ENCODE measurements at places on chromosomes 4 and X. TPM values are rescaled to one million over a fixed set of nuclear protein-coding genes. Genes with fewer than 3 reads are reported as not detected.

The YY2 gene
- total RNA-seq, result 4.9 TPM

The TEX13C gene
- not detected for total RNA-seq

- DNase-seq, result no peak
- no peaks in the 10 kb centered on the region for H3K36me3 ChIP-seq
- no peak overlapping the region for H3K4me3 ChIP-seq
- no peak overlapping the region for H3K27ac ChIP-seq
These were observed 106.7 kb upstream of the GUCY1A1 start for GRCh38 chr4:155559915-155560314.

DNA sequence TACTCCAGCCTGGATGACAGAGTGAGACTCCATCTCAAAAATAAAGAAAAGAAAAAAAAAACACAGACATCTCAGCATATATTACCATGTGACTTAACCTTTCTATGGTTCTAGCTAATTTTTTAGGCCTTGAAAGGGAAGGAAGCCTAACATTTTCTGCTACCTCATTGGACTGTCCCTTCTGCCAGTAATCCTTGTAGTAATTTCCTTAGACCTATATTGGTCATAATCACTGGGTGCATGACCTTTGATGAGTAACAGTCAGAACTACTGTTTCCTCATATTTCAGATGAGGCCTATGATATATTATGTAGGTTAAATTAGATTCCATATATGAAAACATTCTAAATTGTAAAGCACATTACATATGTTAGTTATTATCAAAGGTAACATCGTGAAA is 9.6 kb downstream of the XIAP start:
- H3K4me1 ChIP-seq, result peaks cover 4% of the 10 kb centered on the region
- H3K4me3 ChIP-seq, result no peak overlapping the region
- no peaks in the 10 kb centered on the region for H3K27me3 ChIP-seq
- no peak overlapping the region for H3K27ac ChIP-seq

DNA sequence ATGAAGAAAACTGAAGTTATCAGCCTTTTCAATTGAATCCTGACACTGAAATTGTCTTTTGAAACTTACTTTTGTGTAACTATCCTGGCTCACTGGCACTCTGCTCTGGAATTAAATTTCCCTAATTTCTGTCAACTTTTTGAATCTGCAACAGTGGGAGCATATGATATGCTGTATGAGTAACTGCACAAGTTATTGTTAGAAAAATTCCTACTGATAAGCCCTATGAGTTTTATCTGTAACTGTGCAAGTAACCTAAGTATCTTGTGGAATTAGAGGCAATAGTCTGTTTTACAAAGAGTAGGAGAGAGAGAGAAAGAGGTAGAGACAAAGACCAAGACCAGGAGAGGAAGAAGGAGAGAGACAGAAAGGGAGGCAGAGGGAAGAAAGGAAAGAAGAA is 9.2 kb upstream of the HPGD start:
- no peak for DNase-seq
- no peak overlapping the region for H3K4me3 ChIP-seq

DNA sequence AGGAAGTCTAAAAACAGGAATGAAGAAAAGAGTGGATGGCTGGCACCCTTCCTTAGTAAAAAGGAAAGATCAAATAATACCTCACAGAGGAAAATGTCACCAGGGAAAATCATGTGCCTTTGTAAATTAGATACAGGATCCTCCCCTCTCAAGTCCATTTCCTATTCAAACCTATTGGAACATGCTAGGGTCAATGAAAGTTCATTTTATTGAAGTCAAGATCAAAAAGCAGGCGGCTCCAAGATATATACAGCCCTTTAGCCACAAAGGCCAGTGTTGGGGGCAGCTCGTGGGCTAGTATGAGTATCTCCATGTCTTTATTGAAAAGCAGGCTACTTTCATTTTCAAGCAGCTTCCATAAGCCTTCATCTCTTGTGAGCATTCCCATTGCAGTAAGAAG is 141.1 kb downstream of the QDPR start:
- H3K27me3 ChIP-seq, result no peaks in the 10 kb centered on the region
- H3K27ac ChIP-seq, result no peak overlapping the region
- H3K4me1 ChIP-seq, result no peaks in the 10 kb centered on the region
- no peak for DNase-seq
- H3K36me3 ChIP-seq, result no peaks in the 10 kb centered on the region

DNA sequence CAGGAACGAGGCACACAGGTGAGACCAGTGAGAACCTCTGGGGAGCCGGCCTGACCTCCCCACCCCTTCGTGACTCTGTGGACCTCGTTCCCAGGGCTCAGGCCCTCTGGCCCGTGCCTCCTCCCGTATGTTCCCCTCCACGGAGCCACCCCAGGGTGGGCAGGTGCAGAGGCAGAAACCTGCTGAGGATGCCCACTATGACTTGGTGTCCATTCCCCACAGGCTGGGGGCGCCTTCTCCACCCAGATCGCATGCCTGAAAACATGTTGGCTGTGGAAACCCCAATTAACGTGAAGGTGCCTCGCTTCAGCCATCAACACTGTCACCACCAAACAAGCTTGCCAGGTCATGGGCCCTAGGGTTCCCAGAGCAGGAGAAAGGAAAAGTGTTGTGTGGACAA is 27.0 kb downstream of the BLOC1S4 start:
- H3K27me3 ChIP-seq, result no peaks in the 10 kb centered on the region
- no peak overlapping the region for H3K27ac ChIP-seq
- H3K4me1 ChIP-seq, result peaks cover 17% of the 10 kb centered on the region
- no peak overlapping the region for H3K4me3 ChIP-seq

- H3K36me3 ChIP-seq, result no peaks in the 10 kb centered on the region
- no peak overlapping the region for H3K4me3 ChIP-seq
- H3K27me3 ChIP-seq, result no peaks in the 10 kb centered on the region
- H3K27ac ChIP-seq, result no peak overlapping the region
- DNase-seq, result no peak
These were observed 51.3 kb downstream of the ATP11C start for GRCh38 chrX:139881572-139881971.

GRCh38 chrX:133364865-133365264 is 50.4 kb downstream of the GPC4 start:
- H3K36me3 ChIP-seq, result no peaks in the 10 kb centered on the region
- no peaks in the 10 kb centered on the region for H3K27me3 ChIP-seq
- DNase-seq, result no peak
- no peak overlapping the region for H3K27ac ChIP-seq
- no peak overlapping the region for H3K4me3 ChIP-seq

DNA sequence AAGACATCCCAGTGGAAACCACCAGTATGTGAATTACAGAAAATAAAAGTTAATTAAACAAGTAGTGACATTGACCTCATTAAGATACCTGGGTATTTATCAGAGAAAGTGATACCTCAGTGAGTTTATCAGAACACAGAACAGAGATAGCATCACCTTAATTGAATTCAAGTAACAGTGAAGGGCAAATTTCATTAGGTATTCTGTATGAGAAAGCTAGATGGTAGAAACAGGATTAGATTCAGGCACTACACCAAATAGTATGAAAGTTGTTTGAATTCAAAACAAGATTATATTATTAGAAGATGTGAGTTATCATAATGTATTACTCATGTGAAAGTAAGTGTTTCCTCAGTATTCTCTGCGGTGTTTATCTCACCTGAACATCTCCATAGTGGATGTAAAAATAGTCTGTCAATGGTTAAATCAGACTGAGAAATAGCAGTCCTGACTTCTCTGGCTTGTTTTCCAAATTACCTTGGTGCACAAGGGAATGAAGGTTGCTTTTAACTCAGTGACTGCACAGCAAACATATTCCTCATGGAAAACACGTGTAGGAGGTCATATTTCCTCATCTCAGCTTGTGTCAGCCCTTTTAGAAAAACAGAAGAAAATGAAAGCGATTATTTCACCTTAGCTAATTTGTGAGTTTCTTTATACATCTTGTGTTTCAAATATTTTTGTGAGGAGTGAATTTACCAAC is 79.9 kb upstream of the PCDH18 start:
- no peaks in the 10 kb centered on the region for H3K36me3 ChIP-seq
- H3K4me1 ChIP-seq, result no peaks in the 10 kb centered on the region
- no peak overlapping the region for H3K4me3 ChIP-seq
- H3K27ac ChIP-seq, result no peak overlapping the region
- no peak for DNase-seq

DNA sequence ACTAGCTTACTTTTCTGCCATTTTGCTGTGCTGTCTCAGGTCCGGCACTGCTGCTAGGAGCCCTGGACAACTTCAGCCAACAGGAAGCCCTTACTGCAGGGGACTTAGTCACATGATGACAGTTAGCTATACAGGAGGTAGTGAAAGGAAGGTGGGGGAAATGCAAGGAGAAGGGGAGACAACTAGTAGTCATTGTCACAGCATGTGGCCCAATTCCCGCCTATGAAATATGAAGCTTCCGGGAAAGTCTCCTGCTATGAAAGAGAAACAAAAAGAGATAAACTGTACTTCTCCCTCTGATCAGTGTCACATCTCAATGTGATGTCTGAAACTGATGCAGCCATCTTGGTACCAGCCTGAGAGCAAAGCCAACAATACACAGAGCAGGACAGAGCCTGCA is 71.6 kb downstream of the AMELX start:
- no peak overlapping the region for H3K4me3 ChIP-seq
- H3K27me3 ChIP-seq, result no peaks in the 10 kb centered on the region
- H3K27ac ChIP-seq, result no peak overlapping the region
- DNase-seq, result no peak

GRCh38 chrX:153981231-153981630 is 8.7 kb downstream of the TMEM187 start:
- H3K4me3 ChIP-seq, result no peak overlapping the region
- no peak for DNase-seq
- no peaks in the 10 kb centered on the region for H3K36me3 ChIP-seq
- peaks cover 30% of the 10 kb centered on the region for H3K4me1 ChIP-seq

DNA sequence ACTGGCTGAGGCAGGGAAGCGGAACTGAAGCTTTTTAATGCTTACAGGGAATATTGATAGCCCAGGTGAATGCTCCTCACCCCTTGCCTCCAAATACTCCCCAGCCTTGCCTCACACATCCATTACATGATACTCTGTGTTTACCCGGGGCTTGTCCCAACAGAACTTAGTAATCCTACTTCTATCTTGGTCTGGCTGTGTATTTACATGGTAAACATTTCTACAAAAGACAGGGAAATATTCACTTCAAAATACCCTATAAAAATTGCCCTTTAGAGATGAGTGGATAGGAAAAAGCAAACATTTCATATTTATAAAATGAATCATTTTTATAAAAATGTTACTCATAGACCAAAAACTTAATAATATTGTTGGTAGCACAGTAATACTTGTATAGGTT is 120.1 kb downstream of the NHS start:
- no peak for DNase-seq
- peaks cover 5% of the 10 kb centered on the region for H3K4me1 ChIP-seq
- no peaks in the 10 kb centered on the region for H3K27me3 ChIP-seq
- no peak overlapping the region for H3K27ac ChIP-seq

All from body of pancreas (tissue), 4 donors.